CD8-positive, alpha-beta T cell (primary cell): ENCODE measurements at places on chromosomes 6 and 20.
A peak's percentile ranks its signal among the peaks of the same experiment; 100 is the strongest.

GRCh38 chr6:5478380-5478779 lies 217.1 kb downstream of the FARS2 start:
- DNase-seq, result no peak

- no peak for DNase-seq
Observed at GRCh38 chr6:83852528-83853177, 507 bp upstream of the RIPPLY2 start.

GRCh38 chr6:15574486-15574885 lies 88.3 kb downstream of the DTNBP1 start:
- no peak for DNase-seq

DNA sequence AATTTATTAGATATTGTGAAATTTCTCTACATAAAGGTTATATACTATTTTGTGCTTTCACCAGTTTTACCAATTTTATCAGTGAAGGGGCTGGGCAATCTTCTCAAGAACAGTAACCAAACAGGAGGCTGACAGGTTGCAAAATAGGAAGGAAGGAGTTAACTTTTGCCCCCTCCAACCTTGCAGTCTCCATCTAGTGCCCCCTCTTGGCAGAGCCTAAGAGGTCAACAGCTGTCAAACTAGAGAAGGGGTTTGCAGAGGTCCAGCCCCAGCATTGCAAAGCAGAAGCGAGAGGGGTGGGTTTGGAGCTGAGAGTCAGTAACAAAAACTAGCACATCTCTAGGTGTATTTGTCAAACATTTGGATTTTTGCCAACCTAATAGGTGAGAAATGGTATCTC lies 391.0 kb downstream of the CDC5L start:
- no peak for DNase-seq

GRCh38 chr6:42453031-42453653 lies 1.4 kb upstream of the TRERF1 start:
- DNase-seq, result peak; percentile 90

- no peak for DNase-seq
Observed at GRCh38 chr6:714100-714499, 21.2 kb upstream of the EXOC2 start.

- DNase-seq, result no peak
Observed at GRCh38 chr6:28985462-28986164, 19.5 kb downstream of the ZNF311 start.

DNA sequence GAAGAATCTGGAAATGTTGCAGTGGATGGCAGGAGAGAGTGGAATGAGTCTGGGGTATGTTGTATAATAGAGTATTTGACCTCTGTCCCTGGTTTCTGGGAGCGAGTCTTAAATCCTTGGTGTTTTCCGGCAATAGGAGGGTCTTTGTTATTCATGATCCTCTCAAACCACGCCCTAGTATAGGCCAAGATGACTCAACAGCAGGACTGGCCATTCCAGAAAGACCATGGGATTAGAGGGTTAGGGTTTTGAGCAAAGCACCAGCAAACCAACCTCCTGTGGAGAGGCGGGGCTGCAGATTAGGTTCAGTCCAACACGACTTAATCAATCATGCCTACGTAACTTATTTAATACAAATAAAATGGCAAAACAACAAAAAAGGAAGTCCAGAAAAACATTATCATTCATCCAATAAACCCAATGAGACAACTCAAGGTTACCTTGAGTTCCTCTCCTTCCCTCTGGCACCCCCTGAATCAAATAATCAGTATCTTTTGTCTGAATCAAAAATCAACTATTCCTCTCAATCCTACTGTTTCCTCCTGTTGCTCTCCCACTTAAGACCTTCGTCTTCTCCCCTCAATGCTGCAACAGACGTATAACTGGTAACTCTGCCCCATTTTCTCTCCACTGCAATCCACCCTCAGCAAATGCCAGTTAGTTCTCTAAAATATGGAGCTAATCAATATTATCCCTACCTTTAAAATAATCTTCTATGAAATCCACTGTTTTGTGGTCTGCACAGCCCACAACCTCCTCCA lies 15.5 kb downstream of the HUS1B start:
- DNase-seq, result no peak

DNA sequence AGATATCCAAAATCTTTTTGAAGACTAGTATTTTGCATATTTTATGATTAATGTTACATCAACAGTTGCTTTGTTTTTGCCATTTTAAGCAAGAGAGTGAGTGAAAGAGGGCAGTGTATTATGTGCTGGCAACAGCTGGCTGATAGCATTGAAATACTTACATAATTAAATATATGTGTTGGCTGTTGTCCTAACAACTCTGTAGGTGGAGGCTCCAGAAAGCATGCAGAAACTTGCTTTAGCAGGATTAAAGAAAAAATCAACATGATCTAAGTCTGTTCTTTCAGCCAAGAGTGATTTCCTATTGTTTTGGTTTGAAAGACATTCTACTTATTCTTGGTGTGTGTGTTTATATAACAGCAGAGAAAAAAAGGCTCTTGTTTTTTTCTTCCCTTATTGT lies 127.5 kb downstream of the CDKAL1 start:
- no peak for DNase-seq

DNA sequence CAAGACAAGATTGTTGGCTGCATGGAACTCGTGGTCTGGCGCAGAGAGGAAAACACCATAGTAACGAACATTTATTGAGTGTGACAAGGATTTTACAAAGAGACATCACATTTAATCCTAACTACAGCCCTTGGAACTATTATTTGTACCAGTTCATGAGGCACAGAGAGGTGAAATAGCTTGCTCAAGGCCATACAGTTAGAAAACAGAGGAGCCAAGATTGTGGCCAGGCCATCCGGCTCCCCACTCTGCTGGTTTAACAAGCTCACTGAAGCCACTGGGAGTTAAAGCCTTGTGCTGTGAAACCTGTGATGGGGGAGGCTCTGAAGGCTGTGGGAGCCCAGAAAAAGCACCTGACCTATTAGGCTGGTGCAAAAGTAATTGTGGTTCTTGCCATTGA lies 74.9 kb upstream of the ZNFX1 start:
- no peak for DNase-seq

GRCh38 chr6:154995254-154996015 lies at the start of gene TIAM2:
Gene TIAM2, plus strand, starts transcription at chr6:154995315. Its CDS starts 133,909 bp downstream, at chr6:155129224.
- no peak for DNase-seq

DNA sequence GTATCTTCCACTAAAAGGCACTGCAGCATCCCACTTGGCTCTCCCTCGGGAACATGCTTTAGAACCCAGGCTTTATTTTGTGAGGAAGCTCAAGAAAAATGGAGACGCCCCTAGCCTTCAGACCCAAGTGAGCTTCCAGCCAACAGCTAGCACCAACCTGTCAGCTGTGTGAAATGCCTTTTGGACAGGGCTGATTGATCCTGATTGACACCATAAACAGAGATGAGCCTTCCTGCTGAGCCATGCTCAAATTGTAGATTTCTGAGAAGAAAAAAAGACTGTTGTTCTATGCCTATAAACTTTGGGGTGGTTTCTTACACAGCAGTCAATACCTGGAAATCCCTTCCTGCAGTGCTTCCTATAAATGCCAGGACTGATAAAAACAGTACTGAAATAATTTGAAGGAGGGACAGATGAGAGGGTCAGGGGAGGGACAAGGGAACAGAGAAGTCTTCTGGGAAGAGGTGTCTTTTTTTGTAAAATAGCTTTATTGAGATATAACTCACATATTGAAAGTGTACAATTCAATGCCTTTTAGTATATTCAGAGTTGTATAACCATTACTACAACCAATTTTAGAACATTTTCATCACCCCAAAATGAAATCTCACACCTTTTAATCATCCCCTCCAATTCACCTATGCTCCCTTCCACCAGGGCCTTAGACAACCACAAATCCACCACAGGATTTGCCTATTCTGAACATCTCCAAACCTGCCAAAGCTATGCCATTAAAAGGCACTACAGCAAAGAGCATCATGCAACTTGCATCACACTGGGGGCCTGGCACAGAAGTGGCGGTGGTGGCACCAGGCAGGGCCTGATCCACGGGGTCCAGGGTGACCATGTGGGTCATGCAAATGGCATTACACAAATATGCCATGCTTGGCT lies 2.7 kb upstream of the STK4 start:
- DNase-seq, result no peak

GRCh38 chr6:32843331-32843978 lies 392 bp downstream of the PSMB8 start:
- no peak for DNase-seq
